ENCODE measurements at places on chromosomes 5 and 9.

DNA sequence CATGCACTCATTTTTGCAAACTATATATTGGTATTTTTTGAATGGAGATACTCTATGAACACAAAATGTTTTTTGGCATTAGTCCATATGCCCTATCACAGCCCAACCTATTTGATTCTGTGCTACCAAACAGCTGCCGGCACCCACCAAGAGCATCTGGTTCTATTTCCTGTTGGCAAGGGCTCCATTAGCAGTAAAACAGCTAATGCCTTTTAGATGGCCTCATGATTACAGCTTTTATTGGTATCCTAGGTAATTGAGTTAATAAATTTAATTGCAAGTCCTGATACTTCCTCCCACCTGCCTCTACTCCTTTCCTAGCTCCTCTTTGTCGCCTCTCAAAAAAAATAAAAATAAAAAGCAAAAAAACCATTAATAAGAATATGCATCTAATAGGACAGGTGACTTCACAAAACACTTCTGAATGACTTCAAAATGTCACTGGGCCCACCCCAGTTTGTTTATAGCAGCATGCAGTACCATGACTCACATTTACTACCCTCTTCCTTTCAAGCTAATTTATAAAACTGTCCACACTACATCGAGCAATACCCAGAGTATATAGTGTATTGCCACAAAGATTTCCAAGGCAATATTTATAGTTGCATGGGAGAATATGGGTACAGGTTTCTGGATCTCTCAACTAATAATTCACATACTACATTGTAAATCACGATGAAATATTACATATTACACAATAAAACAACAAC, 620.4 kb downstream of the SLCO4C1 start:
- no peak for DNase-seq

DNA sequence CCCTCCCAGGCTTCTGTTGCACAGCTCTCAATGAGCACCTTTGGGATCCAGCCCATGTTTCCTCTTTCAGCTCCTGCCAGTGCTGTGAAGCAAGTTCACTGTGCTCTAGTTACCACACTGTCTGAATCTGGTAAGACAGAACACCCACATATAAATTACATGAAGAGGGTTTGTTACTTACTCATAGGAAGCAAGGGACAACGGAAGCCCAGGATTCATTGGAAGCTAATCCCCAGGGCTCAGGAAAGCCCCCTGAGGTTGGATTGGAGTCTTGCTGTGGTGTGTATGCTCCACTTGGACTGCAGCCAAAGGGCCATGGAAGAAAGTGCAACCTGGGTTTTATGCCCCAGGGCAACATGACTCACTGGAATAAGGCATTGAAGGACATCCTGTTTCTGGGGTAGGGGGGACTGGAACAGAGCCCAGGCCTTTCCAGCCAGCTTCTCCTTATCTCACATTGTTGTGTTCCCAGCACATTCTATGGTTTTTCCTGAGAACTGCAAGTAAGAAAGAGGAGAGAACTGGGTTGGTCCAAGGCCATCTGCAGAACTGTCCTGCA, 15.6 kb upstream of the CLK4 start:
- DNase-seq, result peak; percentile 91

DNA sequence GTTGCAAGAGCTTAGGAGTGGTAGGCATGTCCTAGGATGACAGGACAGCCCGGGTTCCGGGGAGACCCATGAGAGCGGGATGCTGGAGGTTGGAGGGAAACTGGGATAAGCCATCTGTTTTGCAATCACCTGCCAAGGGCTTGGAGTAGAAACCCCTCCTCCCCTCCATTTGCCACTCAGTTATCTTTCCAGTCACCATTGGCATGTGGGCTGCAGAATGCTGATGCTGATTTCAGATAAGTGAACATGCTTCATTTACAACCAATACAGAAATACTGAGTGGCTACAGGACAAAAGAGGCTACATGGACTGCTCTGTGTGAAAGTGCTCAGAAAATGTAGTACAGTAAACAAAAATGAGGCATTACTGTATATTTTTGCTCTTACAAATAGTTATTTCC, 93.4 kb upstream of the KIF2A start:
- DNase-seq, result no peak

GRCh38 chr5:74288448-74289108, 351.9 kb downstream of the ENC1 start:
- DNase-seq, result no peak

GRCh38 chr9:6133346-6134063, 82.1 kb upstream of the IL33 start:
- DNase-seq, result no peak

GRCh38 chr5:64665243-64665642, 25.1 kb upstream of the SHISAL2B start:
- no peak for DNase-seq

- DNase-seq, result no peak
Measured at GRCh38 chr5:120703918-120704587, 240.0 kb downstream of the PRR16 start.

GRCh38 chr5:137730336-137730735, 5.6 kb downstream of the KLHL3 start:
- DNase-seq, result no peak

GRCh38 chr5:73735032-73735734, 109.2 kb downstream of the ARHGEF28 start:
- no peak for DNase-seq

DNA sequence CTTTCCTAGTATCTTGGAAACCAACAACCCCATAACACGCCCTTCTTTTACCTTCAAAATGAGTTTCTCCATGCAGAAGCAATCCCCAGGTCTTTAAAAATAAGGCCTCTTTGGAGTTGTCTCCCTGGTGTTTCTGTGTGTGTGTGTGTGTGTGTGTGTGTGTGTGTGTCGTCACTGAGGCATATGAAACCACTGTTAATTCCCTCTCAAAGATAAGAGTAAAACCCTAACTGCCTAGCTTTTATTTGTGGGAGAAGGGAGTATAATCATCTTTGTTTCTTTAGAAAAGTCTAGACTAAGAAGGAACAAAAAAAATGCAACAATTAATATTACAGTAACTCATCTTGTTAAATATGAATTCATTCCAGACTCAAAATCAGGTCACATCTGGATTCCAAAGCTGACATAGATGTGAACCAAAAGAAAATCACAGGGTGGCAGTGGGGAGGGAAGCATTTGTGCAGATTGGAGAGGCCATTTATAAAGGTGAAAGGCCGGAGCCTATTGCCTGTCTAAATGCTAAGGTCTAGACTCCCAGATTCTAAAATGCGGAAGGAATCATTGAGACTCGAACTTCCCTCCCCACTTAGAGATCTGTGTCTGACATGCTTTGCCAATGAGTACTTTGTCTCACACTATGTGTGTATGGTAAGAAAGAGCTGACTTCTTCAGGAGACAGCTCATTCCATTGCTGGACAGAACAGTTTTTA, 91.4 kb downstream of the ZNF366 start:
- no peak for DNase-seq

DNA sequence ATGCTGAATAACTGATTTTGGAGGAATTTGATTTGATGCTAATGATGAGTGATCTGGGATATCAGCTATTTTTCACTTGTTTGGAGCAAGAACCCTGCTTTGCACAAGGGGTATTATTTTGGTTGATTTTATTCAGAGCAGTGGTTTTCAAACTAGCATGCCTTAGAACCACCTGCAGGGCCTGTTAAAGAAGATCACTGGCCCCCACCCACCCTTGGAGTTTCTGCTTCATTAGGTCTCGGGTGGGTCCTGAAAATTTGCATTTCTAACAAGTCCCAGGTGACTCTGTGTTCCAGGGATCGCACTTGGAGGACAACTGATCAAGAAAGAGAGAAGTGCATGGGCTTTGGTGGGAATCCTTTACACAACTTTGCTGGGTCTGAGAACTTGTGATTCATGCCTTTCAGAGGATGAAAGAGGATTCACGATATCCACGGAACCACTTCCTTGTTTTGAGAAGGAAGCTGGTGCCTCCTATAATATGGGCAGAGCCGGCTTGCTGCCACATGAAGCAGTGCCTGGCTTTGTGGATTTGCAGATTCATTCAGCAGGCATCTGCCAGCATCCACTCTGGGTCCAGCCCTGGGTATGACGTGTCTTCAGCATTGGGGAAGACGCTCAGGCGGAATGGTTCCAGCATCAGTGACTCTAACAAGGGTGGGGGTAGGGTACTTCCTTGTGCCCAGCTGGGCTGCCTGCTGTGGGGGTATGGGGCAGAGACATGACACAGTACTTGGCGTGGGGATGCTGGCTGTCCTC, 106.6 kb upstream of the PITX1 start:
- DNase-seq, result peak; percentile 59

- DNase-seq, result no peak
Measured at GRCh38 chr9:130870491-130871381, 25.9 kb downstream of the QRFP start.

DNA sequence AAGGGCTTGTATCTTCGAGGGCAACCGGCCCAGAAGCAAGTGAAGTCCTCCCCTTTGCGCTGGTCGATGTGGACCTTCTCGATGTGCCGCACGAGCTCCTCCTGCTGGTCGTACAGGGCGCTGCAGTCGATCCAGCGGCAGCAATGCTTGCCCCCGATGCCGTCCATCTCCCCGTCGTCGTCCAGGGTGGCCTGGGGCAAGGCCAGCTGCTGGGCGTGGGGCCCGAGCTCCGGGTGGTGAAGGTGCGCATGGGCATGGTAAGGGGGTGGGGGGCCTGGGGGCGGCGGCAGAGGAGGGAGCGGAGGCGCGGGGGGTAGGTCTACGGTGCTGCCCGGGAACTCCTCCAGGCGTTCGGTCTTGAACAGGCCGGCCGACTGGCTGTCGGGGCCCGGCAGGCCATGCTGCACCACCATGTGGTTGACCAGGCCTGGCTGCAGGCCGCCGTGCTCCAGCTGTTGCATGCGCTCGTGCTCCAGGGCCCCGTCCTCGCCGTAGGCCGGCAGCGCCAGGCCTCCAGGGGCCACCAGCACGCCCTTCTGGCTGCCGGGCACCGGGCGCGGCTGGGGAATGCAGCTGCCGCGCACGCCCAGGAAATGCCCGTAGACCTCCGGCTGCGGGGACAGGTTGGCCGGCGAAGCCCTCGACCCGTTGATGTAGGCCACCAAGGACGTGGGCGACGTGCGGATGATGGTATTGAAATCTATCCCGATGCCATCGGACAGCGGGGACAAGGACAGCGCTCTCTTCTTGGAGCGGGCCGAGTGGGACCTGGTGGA, 181.8 kb downstream of the GLIS3 start:
- DNase-seq, result no peak

GRCh38 chr9:88696501-88696900, 161.5 kb downstream of the NXNL2 start:
- DNase-seq, result no peak

DNA sequence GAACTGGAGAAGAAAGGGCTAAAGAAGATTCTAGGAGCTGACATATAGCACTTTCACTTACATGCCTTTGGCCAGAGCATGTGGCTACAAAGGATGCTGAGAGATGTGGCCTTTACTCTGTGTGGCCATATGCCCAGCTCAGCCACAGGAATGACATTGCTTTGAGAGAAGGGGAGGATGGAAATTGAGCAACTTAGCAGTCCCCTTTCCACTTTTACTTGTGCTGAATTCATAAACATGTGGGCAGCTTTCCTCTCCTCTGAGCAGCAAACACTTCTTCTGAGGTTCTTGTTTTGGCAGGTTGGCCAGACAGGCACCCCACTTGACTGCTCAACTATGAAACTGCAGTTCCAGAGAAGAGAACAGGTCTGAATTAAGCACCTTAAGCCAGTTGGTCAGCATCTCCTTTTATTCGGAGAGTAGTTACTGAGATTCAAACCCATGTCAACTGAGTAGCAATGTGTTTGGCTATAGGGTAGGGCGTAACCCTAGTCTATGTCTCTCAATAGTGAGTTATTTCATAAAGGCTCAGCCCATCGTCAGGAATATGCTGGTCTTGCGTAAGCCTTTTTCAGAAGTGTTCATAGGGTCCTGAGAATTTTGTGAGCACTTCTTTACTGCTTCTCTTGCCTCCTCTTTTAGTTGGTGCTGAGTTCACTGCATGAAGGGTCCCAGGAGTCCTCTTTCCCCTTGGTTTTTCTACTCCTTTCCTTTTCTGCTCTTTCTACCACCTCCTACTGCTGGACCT, 134.5 kb downstream of the PALM2AKAP2 start:
- no peak for DNase-seq

- no peak for DNase-seq
Measured at GRCh38 chr5:109859537-109859936, 169.8 kb downstream of the MAN2A1 start.

DNA sequence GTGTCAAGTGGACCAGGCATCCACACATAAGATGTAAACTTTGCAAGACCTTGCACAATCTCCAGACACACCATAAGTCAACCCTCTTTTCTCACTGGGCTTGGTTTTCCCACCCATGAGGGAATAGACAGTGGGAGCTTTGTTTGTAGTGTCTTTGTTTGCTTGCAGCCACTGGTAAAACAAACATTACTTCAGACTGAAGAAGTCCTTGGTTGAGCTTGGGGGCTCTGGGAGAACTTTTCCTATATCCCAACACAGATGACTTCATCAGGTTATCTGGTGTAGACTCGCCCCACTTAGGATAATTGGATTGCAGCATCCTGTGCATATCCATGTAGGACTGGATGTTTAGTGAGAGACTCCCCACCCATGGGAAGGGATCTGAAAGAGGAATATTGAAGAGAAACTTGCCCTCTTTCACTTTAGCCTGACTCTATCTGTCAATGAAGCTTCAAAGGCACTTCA, 11.5 kb upstream of the ADGRV1 start:
- DNase-seq, result peak; percentile 24

GRCh38 chr5:21774281-21774680, 1078.9 kb downstream of the CDH12 start:
- DNase-seq, result no peak

DNA sequence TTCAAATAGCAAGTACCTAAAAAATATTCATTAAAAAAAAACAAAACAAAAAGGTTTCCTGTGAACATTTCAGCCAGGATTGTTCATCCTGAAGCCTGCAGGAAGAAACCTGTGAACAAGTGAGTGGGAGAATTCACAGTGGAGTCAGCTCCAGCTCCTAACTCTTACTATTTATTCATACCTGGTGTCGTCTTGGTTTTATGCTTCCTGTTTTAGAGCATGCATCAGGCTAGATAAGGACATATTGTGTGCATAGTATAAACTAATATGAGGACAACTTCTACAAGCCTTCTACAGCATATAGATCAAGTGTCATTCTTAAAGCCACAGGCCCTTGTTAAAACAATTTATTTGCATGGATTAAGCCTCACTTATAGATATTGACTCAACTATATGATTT, 169.9 kb downstream of the EFNA5 start:
- no peak for DNase-seq

GRCh38 chr9:69232135-69232534, 58.1 kb downstream of the TJP2 start:
- no peak for DNase-seq

DNA sequence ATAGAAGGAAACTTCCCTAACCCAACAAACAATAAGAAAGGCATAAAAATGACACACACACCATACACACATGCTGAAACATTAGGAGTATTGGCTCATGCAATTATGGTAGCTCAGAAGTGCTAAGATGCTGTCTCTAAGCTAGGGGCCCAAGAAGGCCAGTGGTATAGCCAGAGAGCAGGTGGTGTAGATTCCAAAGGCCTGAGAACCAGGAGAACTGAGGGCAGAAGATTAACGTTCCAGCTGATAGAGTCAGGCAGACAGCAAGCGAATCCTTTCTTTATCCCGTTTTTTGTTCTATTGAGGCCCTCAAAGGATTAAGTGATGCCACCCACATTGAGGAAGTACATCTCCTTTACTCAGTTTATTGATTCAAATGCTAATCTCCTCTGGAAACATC, 262.9 kb downstream of the EPB41L4A start:
- no peak for DNase-seq

Measured in LoVo (cell line).